Motor neuron (in vitro differentiated cells): ENCODE measurements at places on chromosomes 11 and 22. TPM values are rescaled to one million over a fixed set of nuclear protein-coding genes. Genes with fewer than 3 reads are reported as not detected.

Gene P2RY6
- total RNA-seq = 0.19 TPM in 1 of 2 replicates, not detected in the other

Gene CCDC87
- 0.71 and 0.97 TPM in 2 replicates for total RNA-seq

Gene ANO1
- not detected in 2 replicates for total RNA-seq

Gene C11orf87
- total RNA-seq = 3.1 and 3.4 TPM in 2 replicates

Gene LYVE1
- total RNA-seq = 0.09 TPM in 1 of 2 replicates, not detected in the other

Gene TMPRSS6
- total RNA-seq = 0.18 and 0.57 TPM in 2 replicates

Gene NTM
- 9.5 and 11.7 TPM in 2 replicates for total RNA-seq

Gene OR51A4
- 0.25 TPM in 1 of 2 replicates, not detected in the other for total RNA-seq

Gene PTGDR2
- 0.29 and 0.41 TPM in 2 replicates for total RNA-seq

Gene PDGFB
- total RNA-seq = 6.7 and 8.5 TPM in 2 replicates

Gene ZFP91
- 31.9 and 33.0 TPM in 2 replicates for total RNA-seq

Gene FOLR3
- 25.4 and 27.3 TPM in 2 replicates for total RNA-seq

Gene ASRGL1
- 22.7 and 23.8 TPM in 2 replicates for total RNA-seq

Gene UBQLNL
- total RNA-seq = 0.40 and 0.93 TPM in 2 replicates

- ATAC-seq = peak; percentile 27
These were observed 88.8 kb downstream of the MRTFA start for GRCh38 chr22:40547729-40548143.

- ATAC-seq = no peak
These were observed 81.7 kb downstream of the PRCP start for GRCh38 chr11:82818409-82819043.

- ATAC-seq = no peak
These were observed 806 bp downstream of the COA4 start for GRCh38 chr11:73875840-73876239.

DNA sequence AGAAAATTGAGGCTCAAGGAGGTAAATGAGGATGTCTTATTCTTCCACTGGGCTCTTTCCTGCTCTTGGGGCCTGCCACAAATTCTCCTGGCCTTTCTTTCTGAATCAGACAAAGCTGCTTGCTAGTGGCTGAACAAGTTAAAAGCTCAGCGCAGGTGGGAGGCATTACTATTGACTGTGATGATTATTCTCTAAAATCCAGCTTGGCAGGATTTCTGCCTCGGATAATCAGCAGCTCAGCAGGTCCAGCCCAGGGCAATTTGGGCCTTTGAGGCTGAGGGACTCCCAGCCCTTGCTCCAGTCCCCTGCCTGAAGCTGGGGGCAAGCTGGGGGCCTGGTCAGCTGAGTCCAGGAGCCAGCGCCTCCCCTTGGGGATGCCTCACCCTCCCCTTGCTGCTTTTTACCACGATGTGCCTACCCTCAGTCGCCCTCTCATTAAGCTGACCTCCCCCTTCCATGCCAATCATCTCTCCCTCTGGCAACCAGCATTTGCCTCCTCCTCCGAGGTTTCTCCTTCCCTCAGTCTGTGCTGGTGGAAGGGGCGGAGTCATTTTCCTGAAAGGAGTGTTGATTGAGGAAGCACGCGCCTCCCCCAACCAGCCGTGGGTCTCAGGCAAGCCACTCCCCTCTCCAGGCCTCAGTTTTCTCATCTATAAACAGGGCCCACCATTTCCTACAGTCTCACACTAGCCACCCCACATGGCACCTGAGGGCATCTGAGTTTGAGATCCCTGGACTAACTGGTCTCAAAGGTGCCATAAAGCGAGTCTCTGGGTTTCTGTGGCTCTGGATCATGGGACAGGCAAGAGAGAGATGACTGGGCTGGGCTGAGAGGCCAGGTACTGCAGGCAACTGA, 60.6 kb upstream of the PRDM11 start:
- peak; percentile 16 for ATAC-seq

DNA sequence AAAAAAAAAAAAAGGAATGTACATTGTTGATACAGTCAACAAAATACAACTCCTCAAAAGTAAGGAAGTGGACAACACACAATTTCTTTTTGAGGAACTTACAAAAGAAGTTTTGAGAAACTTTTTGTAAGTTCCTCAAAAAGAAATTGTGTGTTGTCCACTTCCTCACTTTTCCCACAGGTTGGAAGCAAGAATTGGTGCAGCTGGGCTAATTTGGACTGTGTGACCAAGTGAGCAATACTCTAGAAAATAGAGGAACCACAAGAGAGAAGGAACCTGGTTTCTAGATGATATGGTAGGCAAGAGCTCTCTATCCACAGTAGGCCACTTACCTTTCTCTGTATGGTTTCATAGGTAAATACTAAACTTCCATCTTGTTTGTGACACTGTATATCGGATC, 1053.8 kb downstream of the LRRC4C start:
- no peak for ATAC-seq

DNA sequence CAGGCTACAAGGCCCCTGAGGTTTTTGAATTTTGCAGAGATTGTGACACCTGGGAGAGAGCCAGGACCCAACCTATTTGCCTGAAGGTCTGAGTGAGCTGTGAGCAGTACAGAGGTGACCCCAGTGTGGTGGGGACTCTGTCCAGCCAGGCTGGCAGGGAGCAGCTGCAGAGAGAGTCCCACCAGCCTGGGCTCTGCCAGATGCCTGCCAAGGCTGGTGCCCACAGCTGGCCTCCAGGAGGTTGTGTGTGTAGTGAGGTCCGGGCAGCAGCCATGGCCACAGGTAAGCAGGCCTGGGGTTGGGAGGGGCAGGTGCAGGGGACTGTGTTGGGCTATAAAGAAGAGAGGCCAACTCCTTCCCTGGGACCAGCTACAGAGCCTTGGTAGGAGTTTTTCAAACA, 144.8 kb downstream of the CRYBB2 start:
- ATAC-seq = no peak

DNA sequence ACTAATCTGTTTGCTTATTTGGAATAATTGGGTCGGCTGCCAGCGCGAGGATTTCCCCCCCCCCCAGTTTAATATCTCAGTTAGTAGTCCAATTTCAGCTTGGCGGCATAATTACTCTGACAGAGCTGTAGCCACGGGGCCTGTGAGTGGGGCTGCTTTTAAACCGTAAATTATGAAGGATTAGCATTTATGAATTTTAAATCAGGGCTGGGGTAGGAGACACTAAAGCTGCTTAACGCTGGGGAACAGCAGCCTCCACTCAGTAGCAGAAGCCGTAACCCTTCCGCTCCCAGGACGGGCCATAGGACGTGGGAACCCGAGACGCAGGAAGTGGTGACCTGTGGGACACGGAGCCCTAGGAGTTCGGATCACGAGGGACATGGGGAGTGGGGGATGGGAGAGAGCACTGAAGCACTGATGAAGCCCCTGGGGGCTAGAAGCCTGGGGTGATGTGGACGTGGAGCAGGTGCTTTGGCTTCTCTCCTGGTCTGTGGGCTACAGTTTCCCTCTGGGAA, 66.2 kb upstream of the LMO1 start:
- peak; percentile 75 for ATAC-seq

DNA sequence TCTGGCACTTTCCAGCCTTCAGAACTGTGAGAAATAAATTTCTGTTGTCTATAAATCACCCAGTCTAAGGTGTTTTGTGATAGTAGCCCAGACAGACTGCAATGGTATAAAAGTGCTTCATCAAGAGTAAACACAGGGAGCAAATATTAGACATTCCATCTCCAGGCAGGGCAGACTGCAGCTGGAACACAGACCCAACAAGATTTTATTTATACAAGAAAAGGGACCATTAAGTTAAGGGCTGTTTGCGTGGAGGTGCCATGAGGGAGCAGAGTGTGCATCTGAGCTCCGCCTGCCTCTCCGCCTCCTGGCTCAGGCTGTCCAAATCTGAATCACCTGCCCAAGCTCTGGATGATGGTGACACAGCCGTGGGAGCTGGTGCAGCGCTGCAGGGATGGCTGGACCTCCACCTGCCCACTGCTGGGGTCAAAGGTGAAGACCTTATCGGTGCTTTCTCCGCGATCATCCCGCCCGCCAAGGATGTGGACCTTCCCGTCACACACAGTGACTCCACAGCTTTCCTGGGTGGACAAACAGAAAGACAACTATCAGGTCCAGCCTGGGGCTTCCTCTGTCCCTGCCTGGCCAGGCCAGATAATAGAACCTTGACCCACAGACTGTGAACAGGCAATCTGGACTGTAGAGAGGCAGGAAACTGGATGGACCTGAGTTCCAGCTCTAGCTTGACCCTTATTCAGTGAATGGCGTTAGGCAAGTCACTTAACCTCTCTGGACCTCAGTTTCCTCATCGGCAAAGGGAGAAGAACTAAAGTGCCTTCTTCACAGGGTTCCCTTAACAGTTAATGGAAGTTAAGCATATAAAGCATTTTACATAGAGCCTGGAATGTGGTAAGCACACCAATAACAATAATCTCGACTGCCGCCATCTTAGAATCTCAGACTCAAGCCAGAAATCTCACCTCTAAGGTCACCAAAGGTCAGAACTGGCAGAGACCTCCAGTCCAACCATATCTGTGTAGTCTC, 10.5 kb downstream of the KLHL35 start:
- ATAC-seq = no peak

GRCh38 chr11:126214841-126215240, 3.3 kb downstream of the FAM118B start:
- no peak for ATAC-seq

GRCh38 chr11:45993531-45994001, 71.1 kb downstream of the LARGE2 start:
- peak; percentile 19 for ATAC-seq

- ATAC-seq = peak; percentile 10
These were observed 73.4 kb upstream of the TTC12 start for GRCh38 chr11:113240790-113241635.

DNA sequence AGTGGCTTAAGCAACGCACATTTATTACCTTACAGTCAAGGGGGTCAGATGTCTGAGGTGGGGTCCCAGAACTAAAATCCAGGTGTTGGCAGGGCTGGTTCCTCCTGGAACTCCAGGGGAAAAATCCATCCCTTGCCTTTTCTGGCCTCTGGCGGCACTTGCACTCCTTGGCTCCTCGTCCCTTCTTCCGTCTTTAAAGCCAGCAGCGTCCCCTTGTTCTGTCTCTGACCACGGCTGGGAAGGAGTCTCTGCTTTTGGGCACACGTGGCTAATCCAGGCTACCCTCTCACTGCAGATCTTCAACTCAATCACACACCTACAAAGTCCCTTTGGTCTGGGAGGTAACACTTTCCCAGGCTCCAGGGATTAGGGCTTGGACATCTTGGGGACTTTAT, 73.5 kb upstream of the WNT7B start:
- ATAC-seq = no peak

DNA sequence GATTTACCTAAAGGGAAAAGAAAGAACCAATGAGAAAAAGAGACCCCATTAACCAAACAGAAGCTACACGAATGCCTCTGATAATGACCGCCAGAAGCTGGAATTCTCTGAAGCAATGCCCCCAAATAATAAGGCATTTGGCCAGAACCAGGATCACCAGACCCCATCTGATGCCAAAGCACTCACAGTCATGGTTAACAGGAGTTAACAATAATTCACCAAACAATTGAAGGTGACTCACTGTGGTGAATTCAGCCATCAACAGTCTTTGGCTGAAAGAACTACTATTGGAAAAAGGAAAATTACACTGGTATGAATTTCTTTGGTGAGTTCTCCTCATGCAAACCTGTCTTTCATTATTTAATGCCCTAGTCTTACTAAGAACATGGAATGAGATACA, 21.9 kb upstream of the NFRKB start:
- no peak for ATAC-seq

DNA sequence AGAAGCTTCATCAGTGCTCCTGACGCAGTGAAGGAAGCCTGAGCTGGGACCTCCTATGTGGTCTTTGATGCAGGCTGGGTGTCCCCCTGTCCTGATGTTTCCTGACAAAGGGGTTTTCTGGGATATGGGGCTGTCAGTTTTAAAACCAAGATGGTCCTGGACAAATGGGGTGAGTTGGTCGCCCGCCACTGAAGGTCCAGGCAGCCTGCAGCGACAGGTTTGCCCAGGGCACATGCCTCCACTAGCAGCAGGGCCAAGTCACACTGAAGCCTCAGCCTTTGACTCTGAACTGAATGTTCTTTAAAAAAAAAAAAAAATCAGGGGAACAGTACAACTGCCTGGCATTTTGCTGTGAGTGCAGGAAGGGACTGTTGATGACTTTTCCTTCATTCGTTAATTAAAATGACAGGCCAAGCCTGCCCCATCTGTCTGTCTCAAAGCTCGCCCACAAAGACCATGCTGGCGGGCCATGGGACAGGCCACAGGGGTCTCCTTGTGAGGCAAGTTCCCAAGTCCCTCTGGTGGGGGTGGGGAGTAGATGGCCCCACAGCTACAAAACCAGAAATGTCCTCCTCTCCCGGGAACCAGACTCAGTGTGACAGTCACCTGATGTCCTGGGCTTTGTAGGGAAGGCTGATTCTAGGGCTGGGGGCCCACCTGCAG, 274.8 kb downstream of the CTTN start:
- no peak for ATAC-seq

DNA sequence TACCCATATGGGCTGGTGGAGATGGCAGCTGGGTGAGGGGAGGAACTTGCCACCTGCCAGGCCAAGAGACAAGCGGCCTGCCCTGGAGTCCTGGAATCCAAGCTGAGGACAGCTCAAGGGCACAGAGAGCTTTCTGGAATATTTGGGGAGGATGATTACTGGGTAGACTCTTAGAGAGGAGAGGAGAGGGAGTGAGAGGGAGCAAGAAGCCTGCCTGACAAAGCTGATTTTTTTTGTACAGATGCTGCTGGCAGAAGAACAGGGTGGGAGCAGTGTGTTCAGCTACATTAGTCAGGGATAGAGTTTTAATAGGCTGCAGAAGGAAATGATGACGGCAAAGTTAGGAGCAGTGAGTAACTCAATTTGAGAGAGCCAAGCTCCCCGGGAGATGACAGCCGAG, 299.3 kb downstream of the NXPE2 start:
- ATAC-seq = no peak

DNA sequence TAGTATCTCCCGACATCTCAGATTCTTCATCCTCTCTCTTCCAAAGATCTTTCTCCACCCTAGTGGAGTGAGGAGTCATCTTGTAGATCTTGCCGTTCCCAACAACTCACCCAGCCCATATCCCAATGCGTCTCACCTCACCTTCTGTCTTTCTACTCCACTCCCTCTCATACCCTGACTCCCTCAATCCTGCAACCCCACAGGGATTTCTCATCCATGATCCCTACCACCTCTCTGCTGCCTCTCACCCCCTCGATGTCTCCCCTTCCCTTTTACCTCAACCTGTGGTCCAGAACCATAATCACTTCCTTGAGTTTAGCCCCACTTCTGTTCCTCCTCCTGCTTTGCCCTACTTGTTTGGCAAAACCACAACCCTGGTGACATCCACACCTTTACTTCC, 41.7 kb downstream of the OTOG start:
- ATAC-seq = no peak

GRCh38 chr22:45709866-45710265, 38.2 kb downstream of the ATXN10 start:
- ATAC-seq = peak; percentile 32

DNA sequence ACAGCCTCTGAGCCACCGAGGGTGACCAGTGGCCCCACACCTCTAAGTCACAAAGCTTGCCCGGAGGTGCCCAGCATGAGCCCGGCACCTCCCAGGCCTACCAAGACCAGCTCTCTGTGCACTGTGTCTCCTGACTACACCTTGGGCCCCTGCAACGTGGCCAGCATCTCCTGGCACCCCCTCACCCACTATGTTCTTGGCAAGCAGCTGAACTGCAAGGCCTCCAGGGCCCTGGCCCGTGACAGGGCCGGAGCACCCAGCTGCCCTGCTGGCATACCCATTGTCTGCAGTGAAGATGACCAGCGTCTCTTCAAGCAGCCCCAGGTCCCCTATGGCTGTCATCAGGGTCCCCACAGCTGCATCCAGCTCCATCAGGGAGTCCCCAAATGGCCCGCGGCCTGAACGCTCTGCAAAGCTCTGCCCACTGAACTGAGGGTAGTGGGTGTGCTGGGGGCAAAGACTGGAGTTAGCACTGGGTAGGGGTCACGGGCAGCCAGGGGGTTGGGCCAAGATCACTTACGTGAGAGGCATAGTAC, 1.6 kb downstream of the ARSA start:
- no peak for ATAC-seq
